ENCODE measurements at places on chromosomes 6 and 20.

DNA sequence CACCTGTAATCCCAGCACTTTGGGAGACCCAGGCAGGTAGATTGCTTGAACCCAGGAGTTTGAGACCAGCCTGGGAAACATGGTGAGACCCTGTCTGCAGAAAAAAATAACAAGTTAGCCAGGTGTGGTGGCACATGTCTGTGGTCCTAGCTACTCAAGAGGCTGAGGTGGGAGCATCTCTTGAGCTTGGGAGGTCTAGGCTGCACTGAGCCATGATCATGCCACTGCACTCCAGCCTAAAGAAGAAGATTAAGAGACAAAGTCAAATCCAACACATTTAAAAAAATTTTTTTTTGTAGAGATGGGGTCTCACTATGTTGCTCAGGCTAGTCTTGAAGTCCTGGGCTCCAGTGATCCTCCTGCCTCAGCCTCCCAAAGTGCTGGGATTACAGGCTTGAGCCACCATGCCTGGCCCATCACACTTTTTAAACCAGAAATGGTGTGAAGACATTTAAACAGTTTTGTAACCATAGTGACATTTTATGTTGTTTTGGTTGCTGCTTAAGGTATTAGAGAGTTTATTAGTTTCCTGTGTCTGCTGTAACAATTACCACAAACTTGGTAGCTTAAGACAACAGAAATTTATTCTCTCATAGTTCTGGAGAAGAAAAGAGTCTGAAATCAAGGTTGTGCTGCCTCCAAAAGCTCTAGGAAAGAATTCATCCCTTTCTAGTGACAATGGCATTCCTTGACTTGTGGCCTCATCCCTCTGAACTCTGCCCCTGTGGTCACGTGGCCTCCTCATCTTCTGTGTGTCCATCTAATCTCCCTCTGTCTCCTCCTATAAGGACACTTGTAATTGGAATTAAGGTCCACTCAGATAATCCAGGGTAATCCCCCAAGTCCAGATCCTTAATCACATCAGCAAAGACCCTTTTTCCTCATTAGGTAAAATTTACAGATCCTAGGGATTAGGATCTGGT is 104.6 kb upstream of the TNFAIP3 start:
- H3K36me3 ChIP-seq = no peaks in the 10 kb centered on the region
- no peaks in the 10 kb centered on the region for H3K4me1 ChIP-seq
- no peak overlapping the region for H3K27ac ChIP-seq
- no peak overlapping the region for H3K4me3 ChIP-seq

DNA sequence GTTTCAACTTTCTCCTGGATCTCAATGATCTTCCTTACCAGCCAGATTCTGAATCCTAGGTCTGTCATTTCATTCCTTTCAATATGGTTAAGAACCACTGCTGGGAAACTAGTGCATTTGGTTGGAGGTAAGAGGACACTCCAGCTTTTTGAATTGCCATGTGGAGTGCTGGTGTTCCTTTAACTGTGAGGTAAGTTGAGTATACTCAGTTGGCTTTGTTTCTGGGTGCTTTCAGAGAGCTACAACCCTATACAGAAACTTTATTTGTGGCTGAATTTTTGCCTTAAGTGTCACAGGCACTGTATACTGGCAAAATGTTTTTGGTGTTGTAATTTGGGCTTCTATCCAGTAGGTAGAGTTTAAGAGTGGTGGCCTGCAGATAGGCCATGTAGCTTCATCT is 175.8 kb downstream of the TBC1D32 start:
- DNase-seq = no peak
- H3K27ac ChIP-seq = no peak overlapping the region
- H3K36me3 ChIP-seq = peaks cover 2% of the 10 kb centered on the region
- no peaks in the 10 kb centered on the region for H3K4me1 ChIP-seq
- H3K4me3 ChIP-seq = no peak overlapping the region

DNA sequence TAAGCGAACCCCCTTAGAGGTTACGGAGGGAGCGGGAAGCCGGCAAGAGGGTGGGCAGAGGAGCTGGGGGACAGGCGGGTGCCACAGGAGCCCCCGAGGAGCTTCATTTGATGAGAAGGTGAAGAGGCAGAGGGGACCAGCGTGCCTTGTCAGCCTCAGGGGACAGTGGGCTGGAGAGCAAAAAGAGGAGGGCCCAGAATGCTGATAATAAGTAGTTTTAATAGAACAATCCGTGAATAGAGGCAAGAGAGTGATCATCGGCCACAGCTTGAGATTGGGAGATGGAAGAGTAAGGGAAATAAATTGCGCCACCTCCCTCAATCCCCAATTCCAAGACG is 1.3 kb downstream of the COL19A1 start:
- no peaks in the 10 kb centered on the region for H3K36me3 ChIP-seq
- peak overlapping the region; percentile 71 for H3K4me3 ChIP-seq
- no peak overlapping the region for H3K27ac ChIP-seq
- peaks cover 2% of the 10 kb centered on the region for H3K4me1 ChIP-seq

DNA sequence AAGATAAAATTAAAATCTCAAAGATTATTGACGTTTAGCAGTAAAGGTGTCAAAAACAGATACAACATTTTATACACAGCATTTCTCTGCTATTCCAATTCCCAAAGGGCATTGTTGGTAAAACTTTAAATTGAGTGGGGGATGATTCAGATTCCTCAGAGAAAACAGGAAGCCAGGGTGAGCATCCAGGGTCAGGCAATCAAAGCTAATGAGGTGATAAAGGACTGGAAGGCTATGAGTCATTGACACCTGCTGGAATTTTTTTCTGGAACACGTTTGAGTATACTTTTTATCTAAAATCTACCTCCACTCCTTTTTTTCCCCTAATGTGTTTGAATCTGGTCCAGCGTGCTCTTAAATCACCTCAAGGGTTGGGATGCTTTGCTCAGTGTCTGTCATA is 52.2 kb downstream of the FKBP1C start:
- no peaks in the 10 kb centered on the region for H3K27me3 ChIP-seq
- H3K36me3 ChIP-seq = no peaks in the 10 kb centered on the region
- no peak overlapping the region for H3K4me3 ChIP-seq

- H3K36me3 ChIP-seq = no peaks in the 10 kb centered on the region
- no peak overlapping the region for H3K27ac ChIP-seq
- no peaks in the 10 kb centered on the region for H3K4me1 ChIP-seq
These were observed 219.6 kb upstream of the BTBD3 start for GRCh38 chr20:11698124-11698523.

DNA sequence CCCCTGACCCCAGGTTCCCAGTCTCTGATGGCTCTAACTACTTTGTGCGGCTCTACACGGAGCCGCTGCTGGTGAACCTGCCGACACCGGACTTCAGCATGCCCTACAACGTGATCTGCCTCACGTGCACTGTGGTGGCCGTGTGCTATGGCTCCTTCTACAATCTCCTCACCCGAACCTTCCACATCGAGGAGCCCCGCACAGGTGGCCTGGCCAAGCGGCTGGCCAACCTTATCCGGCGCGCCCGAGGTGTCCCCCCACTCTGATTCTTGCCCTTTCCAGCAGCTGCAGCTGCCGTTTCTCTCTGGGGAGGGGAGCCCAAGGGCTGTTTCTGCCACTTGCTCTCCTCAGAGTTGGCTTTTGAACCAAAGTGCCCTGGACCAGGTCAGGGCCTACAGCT is 9.6 kb downstream of the PIGT start:
- H3K4me3 ChIP-seq = no peak overlapping the region
- no peaks in the 10 kb centered on the region for H3K27me3 ChIP-seq
- DNase-seq = no peak
- H3K27ac ChIP-seq = no peak overlapping the region

DNA sequence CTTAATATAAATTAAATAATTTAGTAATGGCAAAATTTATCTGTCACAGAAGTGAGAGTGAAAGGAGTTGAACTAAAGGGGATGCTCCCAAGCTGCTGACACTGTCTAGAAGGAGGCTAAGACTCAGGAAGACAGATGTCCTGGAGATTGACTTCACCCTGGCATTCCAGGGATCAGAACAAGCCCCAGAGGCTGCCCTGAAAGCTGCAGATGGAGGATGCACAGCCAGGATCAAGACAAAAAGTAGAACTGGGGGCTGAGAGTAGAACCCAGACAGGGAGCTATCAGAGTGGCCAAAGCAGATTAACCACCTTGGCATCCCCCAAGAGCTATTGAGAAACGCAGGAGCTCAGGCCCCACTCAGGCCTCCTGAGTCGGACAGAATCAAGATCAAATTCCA is 189.2 kb upstream of the PLCB4 start:
- H3K27me3 ChIP-seq = no peaks in the 10 kb centered on the region
- H3K4me1 ChIP-seq = no peaks in the 10 kb centered on the region
- no peaks in the 10 kb centered on the region for H3K36me3 ChIP-seq
- DNase-seq = no peak

DNA sequence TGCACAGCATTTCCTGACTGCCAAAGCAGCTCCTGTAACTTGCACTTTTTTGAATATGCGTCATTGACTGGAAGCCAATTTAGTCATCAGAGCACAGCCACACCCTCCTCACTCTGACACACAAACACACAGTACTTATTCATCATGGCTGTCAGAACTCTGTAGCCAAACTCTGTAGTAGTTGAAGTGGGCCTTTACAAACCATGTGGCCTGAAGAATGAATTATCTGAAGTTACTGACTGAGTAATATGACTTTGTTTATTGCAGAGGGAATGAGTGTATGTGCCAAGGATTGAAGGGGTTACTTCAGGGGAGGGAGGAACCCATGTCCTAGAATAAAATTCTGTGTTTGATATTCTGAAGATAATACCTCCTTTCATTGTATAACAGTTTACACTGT is 102.7 kb downstream of the FIG4 start:
- H3K36me3 ChIP-seq = no peaks in the 10 kb centered on the region
- H3K27me3 ChIP-seq = no peaks in the 10 kb centered on the region
- no peak for DNase-seq
- H3K27ac ChIP-seq = no peak overlapping the region
- no peak overlapping the region for H3K4me3 ChIP-seq

DNA sequence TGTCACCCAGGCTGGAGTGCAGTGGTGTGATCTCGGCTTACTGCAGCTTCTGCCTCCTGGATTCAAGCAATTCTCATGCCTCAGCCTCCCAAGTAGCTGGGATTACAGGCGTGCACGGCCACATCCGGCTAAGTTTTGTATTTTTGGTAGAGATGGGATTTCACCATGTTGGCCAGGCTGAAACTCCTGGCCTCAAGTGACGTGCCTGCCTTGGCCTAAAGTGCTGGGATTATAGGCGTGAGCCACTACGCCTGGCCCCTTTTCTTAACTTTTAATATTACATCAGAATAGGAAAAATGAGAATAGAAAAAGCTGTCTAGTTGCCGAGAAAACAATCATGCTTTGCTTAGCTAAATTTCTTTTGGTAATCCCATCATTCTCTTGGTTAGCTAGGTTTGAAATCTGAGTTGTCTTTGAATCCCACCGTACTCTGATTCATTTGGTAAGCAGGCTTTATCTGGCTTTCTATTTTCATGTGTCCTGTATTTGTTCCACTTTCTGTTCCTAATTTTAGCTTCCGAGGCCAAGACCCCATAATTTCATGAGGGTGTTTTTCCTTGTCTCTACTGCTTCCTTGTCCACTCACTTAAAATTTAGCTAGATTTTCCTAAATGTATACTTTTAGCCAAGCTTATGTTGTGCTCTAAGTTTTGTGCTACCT is 83.5 kb downstream of the NCOA3 start:
- H3K36me3 ChIP-seq = no peaks in the 10 kb centered on the region
- no peak overlapping the region for H3K4me3 ChIP-seq
- H3K4me1 ChIP-seq = no peaks in the 10 kb centered on the region
- no peak overlapping the region for H3K27ac ChIP-seq

GRCh38 chr20:55953201-55953600 is 52.1 kb downstream of the CBLN4 start:
- no peak overlapping the region for H3K4me3 ChIP-seq
- no peak overlapping the region for H3K27ac ChIP-seq
- H3K36me3 ChIP-seq = no peaks in the 10 kb centered on the region
- no peaks in the 10 kb centered on the region for H3K27me3 ChIP-seq
- no peaks in the 10 kb centered on the region for H3K4me1 ChIP-seq

DNA sequence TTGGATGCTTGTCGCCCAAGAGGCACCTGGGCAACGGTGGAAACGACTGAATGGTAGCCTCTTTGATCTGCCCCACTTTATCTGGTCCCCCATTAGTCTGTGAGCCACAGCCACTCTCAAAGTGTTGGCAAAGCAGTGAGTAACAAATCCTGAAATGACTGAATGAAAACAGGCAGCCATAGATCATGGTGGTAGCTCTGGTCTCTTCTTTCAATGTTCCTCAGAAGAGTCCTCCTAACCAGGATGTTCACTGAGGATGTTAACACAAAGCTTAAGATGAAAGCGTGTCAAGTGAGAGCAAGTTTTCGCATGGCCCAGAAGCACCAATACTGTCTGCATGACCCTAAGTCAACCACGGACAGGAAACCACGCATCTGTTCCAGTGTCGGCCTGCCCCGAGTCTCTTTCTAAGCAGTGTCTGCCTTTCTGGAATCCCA is 107.3 kb downstream of the IRF4 start:
- H3K36me3 ChIP-seq = no peaks in the 10 kb centered on the region
- no peaks in the 10 kb centered on the region for H3K27me3 ChIP-seq
- H3K27ac ChIP-seq = no peak overlapping the region
- DNase-seq = no peak
- no peak overlapping the region for H3K4me3 ChIP-seq

GRCh38 chr6:10883312-10884244 is 1.7 kb upstream of the GCM2 start:
- H3K27ac ChIP-seq = no peak overlapping the region
- peak overlapping the region; percentile 61 for H3K4me3 ChIP-seq
- H3K4me1 ChIP-seq = no peaks in the 10 kb centered on the region
- no peaks in the 10 kb centered on the region for H3K36me3 ChIP-seq

DNA sequence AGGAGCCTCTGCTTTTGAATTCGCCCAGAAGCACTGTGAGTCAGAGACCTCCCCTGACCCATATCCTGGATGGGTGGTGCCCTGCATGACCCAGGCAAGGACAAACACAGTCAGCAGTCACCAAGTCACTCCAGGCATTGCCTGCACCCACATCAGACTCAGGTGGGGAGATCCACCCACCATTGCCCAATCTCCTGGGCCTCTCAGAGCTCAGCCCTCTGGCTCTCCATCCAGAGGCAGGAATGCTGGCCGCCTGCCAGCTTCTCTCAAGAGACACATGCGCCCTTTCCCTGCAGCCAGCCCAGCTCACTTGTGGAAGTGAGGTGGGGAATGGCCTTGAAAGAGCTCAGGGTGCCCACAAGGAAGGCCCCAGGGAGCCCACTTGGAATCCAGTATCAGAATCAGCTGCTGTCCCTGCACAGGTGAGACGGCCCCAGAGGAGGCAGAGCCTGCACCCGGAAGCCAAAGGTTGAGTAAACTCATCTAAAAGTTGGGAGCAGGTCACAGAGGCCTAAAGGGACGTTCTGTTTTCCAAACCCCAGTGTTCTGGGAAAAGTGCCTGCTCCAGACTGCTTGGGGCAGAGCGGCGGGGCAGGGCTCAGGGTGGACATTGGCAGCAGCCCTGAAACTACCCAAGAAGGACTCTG is 129.8 kb downstream of the PREX1 start:
- H3K27me3 ChIP-seq = no peaks in the 10 kb centered on the region
- H3K27ac ChIP-seq = no peak overlapping the region
- no peaks in the 10 kb centered on the region for H3K36me3 ChIP-seq
- no peaks in the 10 kb centered on the region for H3K4me1 ChIP-seq
- no peak overlapping the region for H3K4me3 ChIP-seq

GRCh38 chr6:118100717-118101116 is 193.7 kb downstream of the SLC35F1 start:
- no peaks in the 10 kb centered on the region for H3K27me3 ChIP-seq
- no peaks in the 10 kb centered on the region for H3K4me1 ChIP-seq
- no peak overlapping the region for H3K4me3 ChIP-seq
- H3K27ac ChIP-seq = no peak overlapping the region
- H3K36me3 ChIP-seq = peaks cover 11% of the 10 kb centered on the region
- no peak for DNase-seq

Measured in H1 (cell line).